ENCODE measurements at places on chromosomes 2 and 18. TPM values are rescaled to one million over a fixed set of nuclear protein-coding genes. Genes with fewer than 3 reads are reported as not detected.

CFAP65 gene
- total RNA-seq = not detected

SERPINB12 gene
- total RNA-seq = not detected

UGT1A4 gene
- total RNA-seq = not detected

ATP6V1C2 gene
- total RNA-seq = 0.41 TPM

PCARE gene
- total RNA-seq = not detected

SPRED2 gene
- total RNA-seq = 3.5 TPM

IDH1 gene
- 19.4 TPM for total RNA-seq

Data from activated naive CD4-positive, alpha-beta T cell treated with anti-CD3 and anti-CD28 coated beads, Interleukin-2, amount 50 U/mL, for 72 hours (primary cell).